ENCODE measurements at places on chromosomes 3 and 15. TPM values are rescaled to one million over a fixed set of nuclear protein-coding genes. Genes with fewer than 3 reads are reported as not detected.

- H3K27me3 ChIP-seq: no peaks in the 10 kb centered on the region
- peaks cover 7% of the 10 kb centered on the region for H3K4me1 ChIP-seq
- H3K27ac ChIP-seq: no peak overlapping the region
- no peak for DNase-seq
- H3K4me3 ChIP-seq: no peak overlapping the region
- peaks cover 26% of the 10 kb centered on the region for H3K36me3 ChIP-seq
Measured at GRCh38 chr3:52253314-52254304, 8.1 kb downstream of the PPM1M start.

DNA sequence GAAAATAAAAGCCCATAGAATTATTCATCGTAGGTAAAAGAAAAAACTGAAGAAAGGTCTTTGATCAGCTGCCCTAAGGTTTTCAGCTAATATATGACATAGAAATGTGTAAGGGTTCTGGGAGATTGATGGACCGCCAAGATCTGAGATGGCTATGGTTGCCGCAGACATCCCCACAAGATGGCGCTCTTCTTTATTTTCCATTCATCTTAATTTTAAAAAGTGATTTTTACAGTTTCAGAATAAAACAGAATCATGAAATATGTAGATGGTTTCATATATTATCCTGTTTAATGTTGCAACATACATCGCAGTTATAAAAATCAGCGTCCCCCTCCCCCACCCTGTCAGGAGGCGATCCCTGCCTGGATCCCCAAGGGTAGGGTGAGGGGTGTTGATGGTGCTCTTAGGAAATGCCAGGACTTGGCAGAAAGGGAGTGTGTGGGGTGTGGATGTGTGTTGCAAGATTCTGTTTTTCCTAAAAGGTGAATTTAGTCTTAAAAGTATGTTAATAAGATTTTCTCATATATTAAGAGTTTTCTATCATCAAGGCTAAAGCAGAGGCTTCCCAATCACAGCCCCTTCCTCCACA is 68.8 kb downstream of the ANXA2 start:
- peaks cover 3% of the 10 kb centered on the region for H3K4me1 ChIP-seq
- no peak overlapping the region for H3K27ac ChIP-seq
- H3K4me3 ChIP-seq: no peak overlapping the region
- no peaks in the 10 kb centered on the region for H3K36me3 ChIP-seq
- peaks cover 28% of the 10 kb centered on the region for H3K27me3 ChIP-seq

DNA sequence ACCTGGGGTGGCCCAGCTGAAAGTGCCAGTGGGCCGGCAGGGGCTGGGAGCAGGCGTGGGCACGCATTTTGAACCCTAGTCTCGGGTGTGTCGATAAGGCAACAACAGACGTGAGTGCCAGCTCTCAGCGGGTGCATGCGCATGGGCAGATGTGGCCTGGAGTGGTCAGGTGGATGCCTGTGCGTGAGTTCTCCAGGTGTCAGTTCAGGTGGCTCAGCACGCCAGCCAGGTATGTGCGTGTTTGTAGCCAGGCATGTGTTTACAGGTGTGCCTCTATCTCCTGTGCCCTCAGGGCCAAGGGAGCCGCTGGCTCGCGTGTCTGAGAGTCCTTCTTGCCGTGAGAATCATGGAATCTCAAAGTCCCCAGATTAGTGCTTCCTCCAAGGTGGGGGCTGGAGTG is 14.8 kb downstream of the CYP1A2 start:
- no peak overlapping the region for H3K4me3 ChIP-seq
- H3K36me3 ChIP-seq: no peaks in the 10 kb centered on the region
- H3K27me3 ChIP-seq: no peaks in the 10 kb centered on the region

The ZBTB20 gene
- 27.3 TPM for total RNA-seq

The LRRIQ4 gene
- 0.31 TPM for total RNA-seq
